ENCODE measurements at places on chromosomes 6 and 20.

DNA sequence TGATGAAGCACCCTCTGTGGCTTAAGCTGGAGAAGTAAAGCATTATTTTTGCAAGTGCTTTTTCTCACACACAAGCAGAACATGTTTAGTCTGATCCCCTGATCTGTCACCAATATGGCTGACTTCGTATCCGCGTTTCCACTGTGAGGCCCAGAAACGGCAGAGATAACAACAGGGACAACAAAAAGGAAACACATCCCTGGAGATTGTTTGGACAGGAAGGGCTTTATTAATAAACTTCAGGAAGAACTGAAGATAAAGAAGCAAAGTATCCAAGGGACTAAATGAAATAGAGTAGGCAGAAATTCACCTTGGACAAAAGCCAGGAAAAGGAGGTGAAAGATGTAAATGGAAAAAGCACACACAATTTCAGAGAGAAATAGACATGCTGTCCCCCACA is 49.2 kb downstream of the RARS2 start:
- no peak for DNase-seq

GRCh38 chr6:56420296-56420695 is 172.9 kb upstream of the COL21A1 start:
- no peak for DNase-seq

- no peak for DNase-seq
Measured at GRCh38 chr6:111980971-111981840, 72.7 kb upstream of the CCN6 start.

GRCh38 chr6:150537491-150537890 is 62.2 kb upstream of the PLEKHG1 start:
- no peak for DNase-seq

GRCh38 chr6:69825904-69826303 is 29.1 kb upstream of the LMBRD1 start:
- no peak for DNase-seq

GRCh38 chr6:135231469-135231844 is 50.3 kb downstream of the MYB start:
- DNase-seq: no peak

- no peak for DNase-seq
Measured at GRCh38 chr6:52505726-52506409, 71.0 kb downstream of the TRAM2 start.

- DNase-seq: no peak
Measured at GRCh38 chr6:132812255-132812732, 2.1 kb upstream of the RPS12 start.

- no peak for DNase-seq
Measured at GRCh38 chr6:17881085-17881858, 106.2 kb downstream of the KIF13A start.

- DNase-seq: no peak
Measured at GRCh38 chr6:82245376-82245775, 2.2 kb downstream of the IBTK start.

GRCh38 chr6:133741375-133741861 is 147.5 kb upstream of the TCF21 start:
- no peak for DNase-seq

- no peak for DNase-seq
Measured at GRCh38 chr6:73657201-73657600, 3.4 kb upstream of the SLC17A5 start.

DNA sequence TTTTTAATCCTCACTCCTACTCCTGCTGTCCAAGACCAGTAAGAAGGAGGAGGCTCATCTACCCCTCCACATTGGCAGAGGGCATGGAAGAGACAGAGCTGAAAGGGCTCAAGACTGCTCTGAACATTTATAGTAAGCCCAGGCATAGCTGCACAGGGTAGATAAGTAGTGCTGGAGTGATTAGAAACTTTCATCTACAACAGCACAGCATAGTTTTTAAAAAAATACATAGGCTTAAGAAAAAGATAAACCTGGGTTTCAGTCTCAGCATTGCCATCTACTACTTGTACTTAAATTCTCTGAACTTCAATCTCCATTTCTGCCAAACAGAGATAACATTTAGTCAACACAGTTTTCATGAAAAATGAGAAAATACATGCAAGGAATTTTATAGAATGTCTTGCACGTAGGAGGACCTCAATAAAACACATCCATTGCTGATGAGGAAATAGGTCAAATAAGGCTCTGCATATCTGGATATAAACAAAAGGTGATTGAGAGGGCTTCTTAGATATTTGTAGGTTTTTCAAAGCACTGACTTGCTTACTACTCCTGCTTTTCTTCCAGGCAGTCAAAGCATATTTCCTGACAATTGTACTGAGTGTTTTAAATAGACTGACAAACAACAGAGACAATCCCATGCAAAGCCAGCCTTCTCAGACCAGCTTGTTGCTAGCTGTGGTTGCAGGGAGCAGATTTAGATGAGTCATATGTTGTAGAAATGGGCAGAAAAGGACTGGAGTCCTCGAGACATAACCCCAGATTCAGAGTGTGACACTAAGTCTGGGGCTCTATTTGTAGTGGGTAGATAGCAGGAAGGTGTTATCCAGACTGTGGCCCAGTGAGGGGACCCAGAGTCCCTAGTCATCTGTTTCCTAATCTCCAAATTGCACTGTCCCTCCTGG is 107.4 kb upstream of the TAB2 start:
- DNase-seq: no peak

DNA sequence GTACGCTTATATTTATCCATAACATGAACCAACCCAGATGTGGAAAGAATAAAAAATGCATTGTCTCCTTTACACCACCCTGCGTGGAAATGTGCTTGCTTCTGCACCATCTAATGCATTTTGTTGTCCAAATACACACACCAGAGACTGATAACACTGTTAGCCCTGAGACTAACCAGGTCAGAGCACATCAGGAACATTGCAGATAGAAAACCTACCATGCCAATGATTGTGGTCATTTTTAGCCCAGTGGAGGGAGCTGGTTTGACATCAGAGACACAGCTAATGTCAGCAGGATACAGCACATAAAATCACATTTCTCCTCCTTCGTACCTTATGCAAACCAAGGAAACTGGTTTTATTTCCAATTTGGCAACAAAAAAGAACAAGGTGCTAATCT is 528.7 kb downstream of the DOK5 start:
- no peak for DNase-seq

DNA sequence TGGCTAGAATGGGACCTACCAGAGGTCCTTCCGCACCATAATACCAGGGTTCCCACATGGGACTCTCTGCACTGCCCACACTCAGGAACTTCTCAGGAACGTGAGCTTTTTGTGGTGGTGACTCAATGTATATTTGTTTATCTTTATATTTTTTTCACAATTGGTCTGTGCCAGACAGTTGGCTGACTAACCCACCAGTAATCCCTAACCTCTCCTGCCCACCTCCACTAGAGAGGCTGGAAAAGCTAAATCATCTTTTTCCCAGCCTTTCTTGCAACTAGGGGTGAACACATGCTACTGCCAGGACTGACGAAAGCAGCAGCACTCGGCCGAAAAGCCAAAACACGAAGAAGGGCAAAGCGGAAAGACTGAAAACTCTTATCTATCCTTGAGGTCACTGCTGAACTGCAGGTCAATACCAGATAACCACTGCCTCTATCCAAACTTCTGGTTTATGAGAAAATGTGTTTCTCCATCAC is 112.9 kb downstream of the TRERF1 start:
- peak; percentile 65 for DNase-seq

DNA sequence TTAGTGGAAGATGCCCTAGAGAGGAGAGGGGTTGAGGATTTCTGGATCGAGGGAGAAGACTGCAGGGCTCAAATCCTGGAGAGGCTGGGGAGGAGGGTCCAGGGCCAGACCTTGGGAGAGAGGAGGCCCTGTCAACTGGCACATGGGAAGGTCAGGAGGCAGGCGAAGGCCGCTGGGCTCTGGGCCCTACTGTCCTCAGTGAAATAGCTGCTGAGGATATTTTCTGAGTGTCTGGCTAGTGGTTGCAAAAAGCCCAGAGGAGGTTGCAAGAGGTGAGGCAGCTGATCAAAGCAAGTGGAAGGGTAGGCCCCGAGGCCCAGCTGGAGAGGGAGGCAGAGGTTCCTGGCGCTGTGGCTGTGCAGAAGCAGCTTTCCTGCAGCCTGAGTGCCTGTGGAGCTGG is 103.4 kb upstream of the MLN start:
- no peak for DNase-seq

GRCh38 chr6:105459864-105460263 is 57.0 kb upstream of the PREP start:
- DNase-seq: no peak

DNA sequence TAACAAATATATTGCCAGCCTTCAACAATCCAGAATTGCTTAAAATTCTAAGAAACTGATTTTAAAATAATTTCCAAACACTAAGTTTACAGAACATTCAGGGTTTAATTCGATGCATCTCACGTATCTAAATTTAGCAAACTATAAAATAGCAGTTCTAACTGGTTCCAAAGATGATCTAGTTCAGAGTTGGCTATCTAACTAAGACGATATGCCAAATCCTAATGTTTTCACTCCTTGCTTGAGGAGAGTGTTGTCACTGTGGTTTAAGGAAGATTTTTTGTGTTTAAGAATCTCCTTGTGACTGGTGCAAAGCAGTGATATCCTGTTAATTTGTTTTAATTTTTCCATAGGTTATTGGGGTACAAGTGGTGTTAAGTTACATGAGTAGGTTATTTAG is 311.5 kb upstream of the ID4 start:
- DNase-seq: no peak

DNA sequence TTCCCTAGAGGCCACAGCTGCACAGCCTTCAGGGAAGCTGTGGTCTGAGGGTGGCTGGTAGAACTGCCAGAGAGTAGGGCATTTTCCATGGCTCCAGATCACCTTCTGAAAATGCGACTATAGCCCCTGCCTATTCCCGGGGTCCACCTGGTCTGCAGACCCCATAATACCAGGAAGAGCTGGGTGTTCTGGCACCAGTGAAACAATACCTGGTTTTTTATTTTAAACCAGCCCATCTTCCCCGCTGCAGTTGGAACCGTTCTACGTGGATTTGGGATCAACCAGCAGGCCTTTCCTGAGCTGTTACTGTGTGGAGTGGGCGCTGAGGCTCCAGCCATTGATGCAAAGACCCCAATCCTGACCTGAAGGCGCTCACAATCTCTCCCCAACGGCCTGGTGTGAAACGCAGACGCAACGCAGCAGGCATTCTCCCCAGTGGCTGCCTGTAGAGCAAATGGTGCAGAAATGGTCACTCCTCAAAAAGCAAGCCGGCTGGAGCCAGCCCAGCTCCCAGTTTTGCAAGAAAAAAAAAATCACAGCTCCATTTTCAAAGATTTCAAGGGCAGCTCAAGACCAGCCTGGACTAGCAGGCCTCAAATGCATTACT is 11.3 kb downstream of the NPEPL1 start:
- DNase-seq: no peak

DNA sequence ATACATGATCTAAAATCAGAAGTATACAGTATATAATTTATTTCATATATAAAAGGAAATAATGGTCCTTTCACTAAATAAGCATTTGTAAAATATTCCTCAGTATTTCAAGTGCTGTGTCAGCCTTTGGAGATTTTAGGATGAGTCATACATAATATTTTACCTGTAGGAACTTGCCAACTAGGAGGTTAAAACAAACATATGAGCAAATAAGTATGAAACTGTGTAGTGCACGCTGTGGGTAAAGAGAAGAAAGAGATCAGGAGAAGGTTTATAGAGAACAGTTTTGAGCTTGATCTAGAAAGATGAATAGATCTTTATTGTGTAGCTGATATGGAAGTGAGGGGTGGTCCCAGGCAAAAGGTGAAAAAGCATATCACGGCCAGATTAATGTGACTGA is 169.9 kb upstream of the RNF217 start:
- DNase-seq: no peak

DNA sequence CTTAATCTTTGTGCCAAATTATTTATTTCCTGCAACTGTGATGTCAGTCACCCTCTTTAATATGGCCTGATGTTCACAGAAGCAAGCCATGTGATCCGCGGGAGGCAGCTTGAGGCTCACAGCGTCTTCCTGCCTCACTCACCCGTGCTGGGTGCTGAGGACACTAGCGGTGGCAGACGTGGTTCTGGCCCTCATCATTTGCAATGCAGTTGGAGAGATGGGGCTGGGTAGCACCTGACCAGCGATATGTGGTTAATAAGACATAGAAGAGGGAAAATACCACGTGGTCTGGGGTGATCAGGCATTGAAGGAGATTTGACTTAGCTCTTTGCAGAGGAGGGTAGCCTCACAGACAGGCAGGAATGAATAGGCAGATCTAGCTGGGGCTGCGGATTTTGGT is 264.7 kb downstream of the TMEM242 start:
- DNase-seq: no peak

DNA sequence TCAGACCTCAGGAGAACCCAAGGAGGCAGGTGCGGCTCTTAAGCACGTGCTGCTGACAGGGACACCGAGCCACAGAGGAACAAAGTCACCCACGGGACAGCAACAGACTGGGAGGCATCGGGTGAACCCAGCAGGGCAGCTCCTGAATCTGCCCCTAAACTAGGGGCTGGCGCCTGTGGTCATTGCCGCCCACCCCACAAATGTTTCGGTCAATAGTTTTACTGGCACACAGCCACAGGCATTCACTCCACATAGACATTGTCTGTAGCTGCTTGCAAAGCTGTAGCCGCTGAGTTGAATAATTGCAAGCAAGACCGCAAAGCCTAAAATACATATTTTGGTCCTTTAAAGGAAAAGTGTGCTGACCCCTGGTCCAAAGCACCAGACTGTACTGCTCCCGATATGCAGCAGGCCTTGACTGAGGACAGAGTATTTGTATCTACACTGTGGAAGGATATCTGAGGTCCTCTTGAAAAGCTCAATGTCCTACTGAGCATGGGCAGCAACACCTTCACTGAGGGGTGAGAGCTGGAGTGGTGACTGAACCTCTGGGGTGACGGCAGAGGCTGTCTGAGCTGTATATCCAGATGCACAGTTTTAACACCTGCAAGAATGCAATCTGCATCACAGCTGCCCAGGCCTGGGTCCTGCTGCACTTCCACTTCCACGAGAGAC is 310.3 kb downstream of the THBS2 start:
- DNase-seq: no peak

DNA sequence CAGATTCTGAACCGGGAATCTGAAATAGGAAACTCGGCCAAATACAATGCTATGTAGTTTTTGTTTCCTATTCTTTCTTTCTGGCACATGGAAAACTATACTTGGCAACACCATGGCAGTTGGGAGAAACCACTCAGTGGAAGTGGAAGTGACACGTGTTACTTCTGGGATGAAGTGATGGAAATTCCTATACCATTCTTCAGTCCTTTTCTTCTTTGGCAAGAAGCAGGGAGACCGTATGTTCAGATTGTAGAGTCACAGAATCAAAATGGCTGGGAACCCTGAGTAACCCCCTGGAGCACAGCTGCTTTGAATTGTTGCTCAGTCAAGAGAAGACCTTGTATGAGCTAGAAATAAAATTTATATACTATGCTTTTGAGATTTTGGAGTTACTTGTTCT is 18.8 kb upstream of the TINAG start:
- no peak for DNase-seq

- no peak for DNase-seq
Measured at GRCh38 chr6:168284187-168284586, 35.4 kb downstream of the DACT2 start.

- DNase-seq: no peak
Measured at GRCh38 chr6:148317051-148317450, 25.6 kb upstream of the SASH1 start.

- DNase-seq: no peak
Measured at GRCh38 chr6:101716810-101717209, 323.3 kb downstream of the GRIK2 start.

GRCh38 chr20:1274485-1275311 is 8.6 kb downstream of the SNPH start:
- DNase-seq: no peak

Data from SW 1271 (cell line).